ENCODE measurements at places on chromosomes 1 and 21.

- DNase-seq: peak; percentile 61
Measured at GRCh38 chr1:243946946-243947345, 96.9 kb upstream of the AKT3 start.

DNA sequence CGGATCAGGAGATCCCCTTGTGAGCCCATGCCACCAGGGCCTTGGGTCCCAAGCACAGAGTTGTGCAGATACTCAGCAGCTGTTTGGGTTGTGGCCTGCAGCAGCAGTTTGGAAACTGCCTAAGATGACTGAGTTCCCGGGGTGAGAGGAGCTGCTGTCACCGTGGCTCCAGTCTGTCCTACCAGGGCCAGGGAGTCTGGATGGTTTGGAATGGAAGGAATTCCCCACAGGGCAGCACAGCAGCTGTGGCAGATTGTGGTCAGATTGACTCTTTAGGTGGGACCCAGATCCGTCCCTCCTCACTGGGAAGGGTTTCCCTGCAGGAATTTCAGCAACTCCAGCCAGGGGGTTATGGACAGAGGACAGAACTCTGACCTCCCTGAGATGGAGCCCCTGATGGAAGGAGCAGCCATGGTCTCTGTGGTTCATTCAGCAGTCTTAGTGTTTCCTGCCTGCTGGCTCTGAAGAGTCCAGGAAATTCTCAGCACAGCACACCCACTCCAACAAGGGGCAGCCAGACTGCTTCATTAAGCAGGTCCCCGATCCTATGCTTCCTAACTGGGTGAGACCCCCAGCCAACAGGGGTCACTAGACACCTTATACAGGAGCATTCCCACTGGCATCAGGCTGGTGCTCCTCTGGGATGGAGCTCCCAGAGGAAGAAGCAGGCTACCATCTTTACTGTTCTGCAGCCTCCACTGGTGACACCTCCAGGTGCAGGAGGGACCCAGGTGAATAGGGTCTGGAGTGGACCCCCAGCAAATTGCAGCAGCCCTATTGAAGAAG, 51.5 kb upstream of the TNFSF4 start:
- no peak for DNase-seq

DNA sequence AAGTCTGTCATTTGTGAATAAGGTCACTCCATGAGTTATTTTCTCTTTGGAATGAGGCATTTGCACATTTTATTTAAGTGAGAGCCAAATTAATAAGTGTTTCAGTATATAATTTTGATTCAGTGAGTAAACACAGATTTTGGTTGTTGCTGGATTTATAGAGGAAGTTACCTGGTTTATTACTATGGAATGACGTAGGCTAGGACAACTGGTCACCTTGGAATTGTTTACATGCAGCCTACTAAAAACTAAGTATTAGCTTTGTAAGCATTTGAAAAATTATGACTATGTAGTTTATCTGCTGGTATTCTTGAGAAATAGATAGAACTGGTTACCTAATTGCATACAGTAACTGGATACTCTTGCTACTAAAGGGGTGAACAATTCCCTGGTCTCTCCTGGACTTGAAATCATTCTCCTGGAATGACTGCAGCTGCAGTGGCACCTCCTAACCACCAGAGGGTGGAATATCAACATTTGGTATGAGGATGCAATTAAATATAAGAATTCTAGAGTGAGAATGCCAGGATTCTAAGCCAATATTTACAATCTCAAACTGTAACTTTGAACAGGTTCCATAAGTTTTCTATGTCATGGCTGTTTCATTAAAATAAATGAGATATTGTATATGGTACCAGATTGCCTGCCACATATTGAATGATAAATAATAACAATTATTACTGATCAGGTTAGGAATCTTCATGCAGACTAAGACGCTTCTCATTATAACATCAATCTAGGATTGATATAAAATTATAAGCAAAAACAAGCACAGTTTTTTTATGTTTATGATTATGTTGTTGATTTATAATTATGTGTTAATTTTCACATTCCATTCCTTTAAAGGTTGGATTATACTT, 3.5 kb upstream of the KRTAP27-1 start:
- DNase-seq: peak; percentile 38

DNA sequence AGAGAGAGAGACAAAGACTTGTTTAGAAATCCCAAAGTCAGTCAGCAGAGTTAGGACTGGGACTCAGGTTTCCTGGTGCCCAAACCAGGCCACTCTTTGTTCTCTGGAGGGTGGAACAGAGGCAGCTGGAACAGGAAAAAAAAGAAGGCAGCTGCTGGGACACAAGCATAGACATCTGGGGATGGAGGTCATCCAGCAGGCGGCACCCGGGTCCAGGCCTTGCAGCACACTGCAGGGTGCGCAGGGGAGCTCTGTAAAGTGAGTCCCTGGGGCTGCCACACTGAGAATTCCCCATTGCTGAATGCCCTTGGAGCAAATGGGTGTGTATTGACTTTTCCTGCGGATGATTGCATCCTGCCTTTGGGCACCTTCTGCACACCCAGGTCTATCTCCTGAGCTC, 222.9 kb upstream of the CSF3R start:
- DNase-seq: no peak

DNA sequence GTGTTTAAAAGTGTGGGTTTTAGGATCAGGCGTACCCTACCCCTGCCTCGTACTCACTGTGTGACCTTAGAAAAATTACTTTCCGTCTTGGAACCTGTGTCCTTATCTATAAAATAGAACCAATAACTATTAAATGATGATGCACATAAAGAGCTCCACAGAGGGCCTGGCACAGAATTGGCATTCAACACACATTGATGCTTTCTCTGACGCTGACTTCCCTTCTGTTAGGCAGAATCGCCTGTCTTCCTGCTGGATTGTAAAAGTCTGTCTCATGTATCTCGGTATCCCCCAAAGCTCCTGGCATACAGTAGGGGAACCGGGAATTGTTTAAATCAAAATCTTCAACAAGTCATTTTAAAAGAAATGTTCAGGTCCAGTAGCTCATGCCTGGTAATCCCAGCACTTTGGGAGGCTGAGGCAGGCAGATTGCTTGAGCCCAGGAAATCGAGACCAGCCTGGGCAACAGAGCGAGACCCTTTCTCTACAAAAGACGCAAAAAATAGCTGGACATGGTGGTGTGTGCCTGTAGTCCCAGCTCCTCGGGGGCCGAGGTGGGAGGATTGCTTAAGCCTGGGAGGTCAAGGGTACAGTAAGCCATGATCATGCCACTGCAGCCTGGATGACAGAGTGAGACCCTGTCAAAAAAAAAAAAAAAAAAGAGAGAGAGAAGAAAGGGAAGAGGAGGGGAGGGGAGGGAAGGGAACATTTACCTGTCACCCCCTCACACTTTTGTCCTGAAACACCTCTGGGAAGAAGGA, 41.3 kb upstream of the FHAD1 start:
- DNase-seq: no peak

DNA sequence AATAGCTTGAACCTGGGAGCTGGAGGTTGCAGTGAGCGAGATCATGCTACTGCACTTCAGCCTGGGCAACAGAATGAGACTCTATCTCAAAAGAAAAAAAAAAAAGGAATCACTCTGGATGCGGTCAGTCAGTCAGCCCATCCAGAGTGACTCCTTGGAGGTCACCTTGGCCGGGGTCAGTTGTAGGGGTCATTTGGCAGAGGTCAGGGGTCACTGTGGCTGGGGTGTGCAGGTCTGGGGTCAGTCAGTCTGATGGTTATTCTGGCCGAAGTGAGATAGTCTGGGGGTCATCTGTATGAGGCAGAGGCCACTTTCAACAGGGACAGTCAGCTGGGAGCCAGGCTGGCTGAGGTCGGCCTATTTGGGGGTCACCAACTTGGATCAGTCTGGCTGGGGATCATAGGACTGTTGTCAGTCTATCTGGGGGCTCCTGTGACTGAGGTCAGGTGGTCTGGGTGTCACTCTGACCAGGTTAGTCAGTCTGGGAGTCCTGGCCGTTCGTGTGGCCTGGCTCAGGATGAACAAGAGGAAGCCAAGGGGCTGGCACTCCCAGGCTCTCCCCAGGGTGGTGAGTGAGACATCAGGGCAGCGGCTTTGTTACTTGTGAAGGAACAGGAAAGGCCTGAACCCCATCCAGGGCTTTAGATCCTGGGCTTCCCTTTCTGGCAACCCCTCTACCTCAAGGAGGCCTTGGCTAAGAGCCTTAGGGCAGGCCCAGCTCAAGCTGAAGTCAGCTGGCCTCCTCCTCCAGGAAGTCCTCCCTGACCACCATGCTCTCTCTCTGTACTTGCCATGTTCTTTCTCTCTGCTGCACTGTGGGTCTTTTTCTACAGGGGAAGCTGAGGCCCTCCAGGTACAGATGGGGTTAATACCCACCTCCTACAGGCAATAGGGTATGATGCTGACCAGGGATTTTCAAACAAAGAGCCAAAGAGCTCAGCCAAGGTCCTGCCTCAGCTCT, 15.1 kb downstream of the PTPRU start:
- no peak for DNase-seq

DNA sequence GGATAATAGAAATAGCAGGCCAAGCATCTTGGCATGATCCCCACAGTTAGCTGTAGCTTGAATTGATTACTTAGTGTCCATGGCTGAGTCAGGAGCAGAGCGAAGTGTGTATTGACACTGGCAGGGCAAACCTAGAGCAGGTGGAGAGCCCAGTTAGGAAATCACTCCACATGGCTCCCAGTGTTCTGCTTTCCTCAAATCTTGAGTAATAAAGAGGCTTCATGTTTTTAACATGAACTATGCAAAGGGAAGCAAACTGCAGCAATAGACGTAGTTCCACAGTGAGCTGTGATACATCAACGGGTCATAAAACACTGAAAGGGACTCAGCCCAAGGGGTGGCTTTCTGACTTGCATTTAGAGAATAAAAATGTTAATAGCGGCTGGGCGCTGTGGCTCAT, 28.9 kb downstream of the RHEX start:
- DNase-seq: no peak

- DNase-seq: no peak
Measured at GRCh38 chr21:26067836-26068594, 102.6 kb downstream of the APP start.

GRCh38 chr1:28860332-28861073, 48.5 kb downstream of the OPRD1 start:
- no peak for DNase-seq

DNA sequence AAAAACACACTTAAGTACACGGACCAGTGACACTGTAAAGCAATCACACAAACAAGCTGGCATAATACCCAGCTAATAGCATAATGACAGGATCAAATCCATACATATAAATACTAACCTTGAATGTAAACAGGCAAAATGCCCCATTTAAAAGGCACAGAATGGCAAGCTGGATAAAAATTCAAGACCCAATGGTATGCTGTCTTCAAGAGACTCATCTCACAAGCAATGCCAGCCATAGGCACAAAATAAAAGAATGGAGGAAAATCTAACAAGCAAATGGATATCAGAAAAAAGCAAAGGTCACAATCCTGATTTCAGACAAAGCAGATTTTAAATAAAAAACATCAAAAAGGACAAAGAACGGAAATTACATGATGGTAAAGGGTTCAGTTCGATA, 79.1 kb upstream of the PTGFR start:
- DNase-seq: no peak

GRCh38 chr1:91549041-91549735, 48.5 kb downstream of the CDC7 start:
- peak; percentile 59 for DNase-seq

DNA sequence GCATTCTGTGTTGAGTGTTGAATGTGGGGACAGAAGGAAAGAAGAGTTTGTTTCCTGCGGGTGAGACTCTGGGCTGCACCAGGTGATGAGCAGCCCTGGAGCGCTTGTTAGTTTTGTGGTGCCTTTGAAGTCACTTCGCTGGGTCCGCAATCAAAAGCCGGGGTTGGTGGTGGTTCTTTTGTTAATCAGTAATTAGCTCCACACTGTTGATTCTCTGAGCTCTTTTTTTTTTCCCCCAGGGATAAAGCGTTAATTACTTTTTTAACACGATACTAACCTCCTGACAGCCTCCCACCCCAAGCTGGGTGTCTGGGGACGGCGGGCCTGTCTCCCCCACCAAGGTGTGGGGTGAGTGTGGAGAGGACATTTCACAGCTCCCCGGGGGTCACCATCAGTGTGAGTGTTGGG, 56.6 kb downstream of the AGPAT3 start:
- peak; percentile 71 for DNase-seq

DNA sequence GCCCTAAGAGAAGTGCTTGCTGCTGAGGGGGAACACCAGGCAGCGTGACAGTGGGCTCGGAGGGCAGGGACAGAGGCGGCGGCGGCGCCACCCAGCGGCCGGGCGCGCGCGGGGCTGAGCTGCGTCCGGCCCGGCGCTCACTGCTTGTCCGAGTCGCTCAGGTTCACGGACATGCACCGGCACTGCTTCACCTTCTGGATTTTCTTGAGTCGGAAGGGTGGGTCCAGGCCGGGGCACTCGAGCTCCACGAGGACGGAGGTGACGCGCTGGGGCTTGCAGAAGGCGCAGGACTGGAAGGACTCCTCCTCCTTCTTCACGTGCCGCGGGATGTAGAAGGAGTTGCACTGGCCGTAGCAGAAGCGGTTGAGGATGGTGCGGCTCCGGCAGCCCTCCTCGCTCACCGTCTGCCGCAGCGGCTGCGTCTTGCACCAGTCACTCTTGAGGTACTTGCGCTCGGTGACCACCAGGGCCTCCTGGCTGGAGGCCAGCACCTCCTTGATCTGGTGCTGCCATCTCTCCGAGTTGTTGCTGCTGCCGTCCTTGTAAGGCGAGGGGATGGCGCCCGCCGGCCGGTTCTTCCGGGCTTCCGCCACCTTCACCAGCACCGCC, 119.0 kb downstream of the GREM2 start:
- peak; percentile 26 for DNase-seq

DNA sequence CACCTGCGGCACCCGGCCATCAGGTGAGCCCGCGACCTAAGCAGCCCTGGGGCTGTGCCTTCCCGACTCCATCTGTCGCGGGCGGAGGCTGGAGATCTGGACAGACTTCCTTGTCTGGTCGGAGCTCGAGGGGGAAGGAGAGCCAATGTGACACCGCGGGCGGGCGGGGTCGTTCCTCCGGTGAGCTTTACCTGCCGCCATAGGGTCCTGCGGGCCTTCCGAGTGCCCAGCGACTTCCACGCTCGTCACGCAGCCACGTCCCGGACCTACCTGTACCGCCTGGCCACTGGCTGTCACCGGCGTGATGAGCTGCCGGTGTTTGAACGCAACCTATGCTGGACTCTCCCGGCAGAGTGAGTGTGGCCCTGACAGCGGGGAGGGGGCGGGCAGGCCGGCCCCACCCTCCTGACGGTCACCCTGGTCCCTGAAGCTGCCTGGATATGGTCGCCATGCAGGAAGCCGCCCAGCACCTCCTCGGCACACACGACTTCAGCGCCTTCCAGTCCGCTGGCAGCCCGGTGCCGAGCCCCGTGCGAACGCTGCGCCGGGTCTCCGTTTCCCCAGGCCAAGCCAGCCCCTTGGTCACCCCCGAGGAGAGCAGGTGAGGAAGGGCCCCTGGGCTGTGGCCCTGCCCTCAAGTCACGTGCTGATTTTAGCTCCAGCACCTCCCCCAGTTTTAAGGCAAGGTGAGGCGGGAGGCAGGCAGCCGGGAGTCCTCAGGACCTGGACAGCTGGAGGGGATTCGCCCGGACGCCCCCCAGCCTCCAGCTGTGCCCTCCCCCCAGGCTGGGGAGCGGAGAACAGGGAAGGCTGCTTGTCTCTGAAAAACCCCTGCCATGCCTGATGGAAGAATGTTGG, 1.1 kb downstream of the PUSL1 start:
- DNase-seq: peak; percentile 11
